Camera-type eye (tissue), 1 donor: ENCODE measurements at places on chromosomes 3 and 15. TPM values are rescaled to one million over a fixed set of nuclear protein-coding genes. Genes with fewer than 3 reads are reported as not detected.

MYZAP gene
- 2.9 TPM for total RNA-seq

FURIN gene
- total RNA-seq: 30.1 TPM

FBN1 gene
- 322 TPM for total RNA-seq

CYP8B1 gene
- total RNA-seq: not detected

PRRT3 gene
- 2.9 TPM for total RNA-seq

ADPRH gene
- total RNA-seq: 3.4 TPM

TM4SF1 gene
- total RNA-seq: 86.8 TPM

CACNA2D2 gene
- total RNA-seq: 17.4 TPM
